GM23338 (cell line): ENCODE measurements at places on chromosomes 2 and 18.

GRCh38 chr2:237571551-237571950 lies 5.2 kb downstream of the PRLH start:
- no peak for DNase-seq

- no peak for DNase-seq
These were observed 25.4 kb downstream of the ACADL start for GRCh38 chr2:210199854-210200253.

DNA sequence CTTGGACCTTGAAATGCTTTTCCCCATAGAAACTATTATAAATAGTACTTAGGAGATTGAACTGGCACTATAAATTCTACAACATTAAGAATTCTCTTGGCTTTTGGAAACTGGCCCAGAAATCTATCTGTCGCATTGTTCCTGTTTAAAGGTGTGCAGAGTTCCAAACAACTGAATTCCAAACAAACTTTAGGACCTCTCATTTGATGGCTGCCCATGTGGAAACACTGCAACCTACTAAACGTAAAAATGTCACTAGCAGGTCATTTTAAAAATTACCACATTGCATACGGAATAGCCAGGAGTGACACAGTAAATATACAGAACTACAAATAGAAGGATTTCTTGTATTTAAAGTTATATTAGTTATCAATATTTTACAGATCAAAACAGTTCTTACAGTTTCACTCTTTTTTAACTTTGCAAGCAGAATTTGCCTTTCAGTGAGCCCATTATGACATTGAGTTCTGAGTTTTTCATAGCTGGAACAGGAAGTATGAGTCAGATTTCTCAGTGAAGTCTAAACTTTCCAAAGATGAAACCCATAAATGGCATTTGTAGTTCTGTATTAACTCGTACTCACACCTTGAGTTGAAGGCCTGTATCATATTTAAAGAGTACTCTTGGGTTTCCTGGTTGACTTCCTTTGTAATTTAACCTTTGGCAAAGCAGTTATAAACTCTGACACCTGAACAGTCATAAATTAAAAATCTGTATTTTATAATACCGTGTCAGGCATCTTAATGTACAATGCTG lies 142.3 kb upstream of the BOD1L2 start:
- DNase-seq, result no peak

- DNase-seq, result no peak
These were observed 121.4 kb downstream of the FSHR start for GRCh38 chr2:49032936-49033335.

DNA sequence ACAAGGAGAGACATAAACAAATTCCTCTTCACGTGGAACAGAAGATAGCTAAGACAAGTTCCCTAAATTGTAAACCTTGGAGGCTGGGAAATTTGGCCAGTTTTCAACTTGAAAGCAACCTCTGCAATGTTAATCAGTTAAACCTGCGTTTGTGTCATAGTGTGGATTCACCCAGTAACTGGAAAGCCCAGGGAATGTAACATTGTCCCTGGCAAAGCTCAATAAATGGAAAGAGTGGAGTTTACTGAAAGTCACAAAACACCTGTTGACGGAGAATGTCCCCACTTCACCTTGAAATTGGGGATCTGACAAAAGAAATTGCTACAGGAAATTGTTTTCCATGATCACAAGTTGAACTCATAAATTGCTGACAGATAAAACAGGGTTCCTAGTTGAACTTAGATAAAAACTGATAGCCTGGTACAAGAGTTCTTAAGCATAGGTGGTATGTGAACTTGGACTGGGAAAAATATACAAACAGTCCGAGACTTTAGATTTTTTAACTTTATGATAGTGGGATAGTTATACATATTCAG lies 15.0 kb upstream of the ME2 start:
- DNase-seq, result no peak

DNA sequence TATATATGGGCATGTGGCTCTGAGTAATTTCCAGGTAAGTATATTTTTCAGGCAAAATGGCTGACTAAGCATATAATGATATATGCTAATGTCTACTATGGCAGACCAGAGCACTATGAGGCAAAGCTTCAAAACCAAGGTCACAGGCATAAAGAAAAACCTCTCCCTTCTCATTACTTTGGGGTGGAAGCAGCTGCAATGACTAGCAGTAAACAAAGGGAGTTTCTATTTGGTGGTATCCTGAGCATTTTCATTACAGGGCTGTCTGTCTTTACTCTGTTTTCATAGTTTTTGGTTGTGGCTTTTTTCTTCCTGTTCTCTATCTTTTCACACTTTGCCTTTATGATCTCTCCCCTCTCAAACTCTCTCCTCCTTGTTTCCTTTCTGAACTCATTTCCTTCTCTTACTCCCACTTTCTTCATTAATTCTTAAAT lies 15.6 kb downstream of the PDE6D start:
- DNase-seq, result no peak

- no peak for DNase-seq
These were observed 76.8 kb downstream of the DYSF start for GRCh38 chr2:71530211-71530610.

- peak; percentile 85 for DNase-seq
These were observed at the start of gene MAP2 for GRCh38 chr2:209423562-209424198. Gene MAP2, plus strand, starts transcription at chr2:209424047. Its CDS starts 229,124 bp downstream, at chr2:209653171.

- no peak for DNase-seq
These were observed 59.2 kb upstream of the FHL2 start for GRCh38 chr2:105458076-105458475.

- DNase-seq, result no peak
These were observed 11.6 kb upstream of the ST3GAL5 start for GRCh38 chr2:85900366-85900765.

DNA sequence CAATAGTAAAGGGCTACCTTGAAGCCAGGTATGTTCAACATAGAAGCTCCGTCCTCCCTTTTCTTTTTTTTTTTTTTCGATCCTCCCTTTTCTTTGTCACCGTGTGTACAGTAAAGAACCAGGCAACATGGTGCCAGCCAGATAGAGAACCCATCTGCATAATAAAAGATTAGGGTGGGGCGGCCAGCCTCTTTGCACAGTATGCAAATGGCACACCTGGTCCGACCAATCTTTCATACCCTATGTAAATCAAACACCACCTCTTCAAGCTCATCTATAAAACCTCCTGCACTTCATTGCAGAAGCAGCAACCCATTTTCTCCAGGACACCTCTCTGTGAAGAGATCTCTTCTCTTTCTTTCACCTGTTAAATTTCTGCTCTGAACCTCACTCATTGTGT lies 7.3 kb upstream of the WDR33 start:
- DNase-seq, result no peak

GRCh38 chr18:23387265-23387664 lies 65.8 kb upstream of the RIOK3 start:
- DNase-seq, result peak; percentile 21

- DNase-seq, result peak; percentile 89
These were observed 81.2 kb downstream of the ADD2 start for GRCh38 chr2:70686577-70687460.

DNA sequence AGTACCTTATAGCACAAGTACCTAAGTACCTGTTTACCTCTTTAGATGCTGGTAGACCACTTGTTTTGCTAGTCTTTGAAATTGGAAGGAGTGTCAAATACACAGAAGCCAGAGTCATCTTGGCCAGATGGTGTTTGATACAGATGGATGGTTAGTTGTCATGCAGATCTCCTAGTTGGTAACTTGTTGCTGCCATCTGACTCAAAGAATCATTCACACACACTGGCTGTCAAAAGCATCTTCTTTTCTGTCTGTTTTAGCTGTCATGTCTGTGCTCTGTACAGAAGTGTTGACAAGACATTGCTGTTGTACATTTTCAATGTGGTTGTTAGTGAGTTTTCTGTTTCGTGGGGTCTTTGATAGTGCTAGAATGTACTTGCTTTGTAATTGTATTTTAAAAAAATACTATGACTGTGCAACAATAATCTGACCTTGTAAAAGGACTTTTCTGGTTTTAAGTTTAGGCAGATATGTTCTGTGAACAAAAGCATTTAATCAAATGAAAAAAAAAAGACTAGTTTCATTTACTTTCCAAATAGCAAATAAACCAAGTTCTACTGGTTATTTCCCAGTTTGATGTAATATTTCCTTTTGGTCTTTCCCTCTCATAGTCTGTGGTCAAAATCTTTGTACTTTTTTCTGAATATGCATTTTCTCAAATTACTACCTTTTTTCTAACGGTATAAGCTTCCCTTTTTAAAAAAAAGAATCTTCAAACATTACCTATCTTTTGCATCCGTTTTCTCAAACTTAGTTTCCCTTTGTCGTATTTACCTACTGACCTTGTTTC lies 39.9 kb downstream of the TANK start:
- no peak for DNase-seq

- peak; percentile 27 for DNase-seq
These were observed 850.7 kb downstream of the NRXN1 start for GRCh38 chr2:50181212-50181611.

DNA sequence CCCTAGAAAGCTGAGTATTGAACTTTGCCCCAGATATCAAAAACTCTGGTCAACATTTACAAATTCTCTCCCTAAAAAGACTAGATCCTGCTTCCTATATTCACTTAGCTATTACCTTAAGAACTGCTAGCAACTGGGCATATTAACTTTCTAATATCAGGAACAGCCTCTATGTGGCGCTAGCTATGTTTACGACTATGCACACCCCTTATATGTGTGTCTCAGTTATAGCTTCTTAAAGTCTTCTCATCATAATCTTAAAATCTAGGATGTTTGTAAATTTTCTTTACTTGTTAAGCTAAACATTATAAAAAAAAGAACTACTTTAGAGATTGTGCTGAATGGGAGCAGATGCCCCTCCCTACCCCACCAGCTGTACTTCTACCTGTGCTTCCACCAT lies 1.7 kb upstream of the STAMBP start:
- peak; percentile 43 for DNase-seq

DNA sequence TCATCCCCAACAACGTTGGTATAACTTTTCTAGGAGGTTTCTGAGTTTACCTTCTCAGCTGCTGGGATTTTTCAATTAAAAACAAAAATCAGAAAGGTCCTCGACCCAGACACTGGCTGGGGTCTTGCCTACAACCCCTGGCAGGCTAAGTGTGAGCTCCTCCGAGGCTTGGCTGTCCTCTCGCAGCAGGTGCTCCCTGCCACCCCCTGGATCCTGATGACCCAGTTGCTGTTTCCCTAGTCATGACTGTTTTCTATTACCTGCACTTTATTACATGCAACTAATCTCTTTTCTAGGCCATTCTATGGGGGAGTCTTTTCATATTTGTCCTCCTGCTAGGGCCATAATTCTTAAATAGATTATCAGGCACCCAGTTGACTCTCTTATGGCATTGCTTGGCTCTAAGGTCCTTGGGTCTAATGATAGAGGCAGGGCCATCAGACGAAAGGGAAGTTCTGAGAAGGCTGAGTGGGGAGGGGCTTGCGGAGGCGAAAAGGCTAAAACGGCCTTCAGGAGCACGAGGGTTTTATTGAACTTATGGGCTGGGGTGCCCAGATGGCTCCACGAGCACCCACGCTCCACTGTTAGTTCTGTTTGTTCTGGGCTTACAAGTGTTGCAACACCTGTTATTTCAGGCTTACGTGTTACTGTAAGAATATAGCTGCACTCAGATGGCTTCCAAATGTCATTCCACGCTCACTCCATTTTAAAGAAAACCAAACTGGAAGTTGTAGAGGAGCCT lies 166.0 kb downstream of the NCK2 start:
- no peak for DNase-seq

- no peak for DNase-seq
These were observed 38.4 kb upstream of the REL start for GRCh38 chr2:60843006-60843405.

DNA sequence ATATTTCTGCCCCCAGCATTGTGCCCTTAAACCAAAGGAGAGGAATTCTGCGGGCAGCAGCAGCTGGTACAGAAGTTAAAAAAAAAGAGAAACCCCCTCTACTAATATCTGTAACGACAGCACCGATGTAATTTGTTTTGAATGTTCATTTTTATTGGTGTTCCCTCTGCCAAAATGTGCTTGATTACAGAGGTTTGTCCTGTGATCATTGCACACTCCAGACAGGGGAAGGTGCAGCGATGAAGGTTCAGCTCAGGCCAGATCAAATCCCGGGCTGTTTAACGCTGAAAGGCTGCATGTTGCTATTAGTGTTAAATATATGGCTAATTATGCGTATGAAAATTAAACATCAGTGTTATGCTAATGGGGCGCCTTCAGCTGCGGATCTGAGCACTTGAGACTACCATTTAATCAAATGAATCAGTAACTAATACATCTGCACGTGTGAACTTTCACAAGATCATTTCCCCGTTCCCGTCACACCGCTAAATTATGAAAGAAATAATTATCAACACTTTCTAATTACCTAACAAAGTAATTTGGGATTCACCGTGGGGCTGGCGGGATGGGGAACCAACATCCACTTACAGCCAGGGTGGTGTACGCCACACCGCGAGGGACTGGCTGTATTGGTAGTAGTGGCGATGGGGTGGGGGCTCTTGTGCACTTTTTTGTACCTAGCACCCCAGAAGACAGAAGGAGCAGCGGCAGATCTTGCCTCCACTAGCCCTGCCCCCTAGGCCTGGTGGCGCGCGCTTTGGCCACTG lies 1.5 kb upstream of the DLX1 start:
- peak; percentile 12 for DNase-seq

- peak; percentile 23 for DNase-seq
These were observed 69.3 kb upstream of the ATL2 start for GRCh38 chr2:38446418-38446817.

GRCh38 chr2:11798701-11799435 lies 52.4 kb downstream of the LPIN1 start:
- no peak for DNase-seq

GRCh38 chr2:3334392-3335345 lies 42.9 kb downstream of the EIPR1 start:
- no peak for DNase-seq

- DNase-seq, result no peak
These were observed 74.7 kb downstream of the CD28 start for GRCh38 chr2:203781151-203781550.

DNA sequence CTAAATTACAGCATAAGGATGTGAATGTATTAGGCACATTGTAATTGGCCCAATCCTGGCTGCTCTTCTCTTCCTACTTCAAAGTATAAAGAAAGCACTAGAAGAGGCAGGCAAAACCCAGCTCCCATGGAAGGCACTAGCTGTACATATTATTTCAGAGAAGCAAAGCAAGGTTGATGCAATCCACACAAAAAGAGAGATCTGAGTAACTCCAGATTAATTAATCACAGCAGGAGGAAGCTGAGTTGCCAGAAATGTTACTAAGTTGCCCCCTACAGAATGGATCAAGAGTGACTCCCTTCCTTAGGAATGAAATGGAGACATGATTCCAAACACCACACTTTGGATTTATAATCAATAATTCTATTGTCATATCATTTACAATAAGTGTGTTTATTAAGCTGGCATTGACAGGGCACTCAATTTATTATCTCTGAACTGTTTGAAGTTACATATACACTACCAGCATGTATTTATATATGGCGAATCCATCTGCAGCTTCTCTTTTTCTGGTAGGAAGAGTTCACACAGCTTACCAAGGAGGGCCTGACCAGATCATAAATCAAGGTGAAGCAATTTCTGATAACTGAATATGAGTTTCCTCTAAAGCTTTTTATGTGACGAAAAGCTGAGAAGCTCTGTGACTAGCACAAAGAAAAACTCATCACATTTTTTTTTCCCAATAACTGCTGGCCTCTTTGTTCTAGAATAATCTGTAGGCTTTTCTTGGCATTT lies 393.1 kb upstream of the LYPD1 start:
- no peak for DNase-seq
